ENCODE measurements at places on chromosomes 7 and 10.

- DNase-seq: no peak
Observed at GRCh38 chr7:19957664-19958063, 184.2 kb upstream of the TMEM196 start.

- no peak for DNase-seq
Observed at GRCh38 chr7:101563943-101564777, 64.9 kb downstream of the MYL10 start.

DNA sequence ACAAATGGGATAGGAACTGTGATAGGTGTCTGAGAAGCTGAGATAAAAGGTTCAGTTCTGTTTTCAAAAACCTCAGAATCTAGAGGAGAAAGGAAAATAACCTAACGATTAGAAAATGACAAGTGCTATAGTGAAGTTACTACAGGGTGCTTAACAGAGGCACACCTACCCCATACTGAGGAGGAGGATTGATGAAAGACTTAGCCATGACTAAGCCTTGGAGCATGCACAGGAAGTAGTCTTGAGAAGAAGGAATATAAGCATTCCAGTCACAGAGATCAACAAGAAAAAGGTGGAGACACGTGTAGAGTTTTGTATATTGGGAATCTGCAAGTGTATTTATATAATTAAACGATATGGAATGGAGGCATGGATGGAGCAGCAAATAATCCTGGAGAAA lies 1225.5 kb upstream of the CELF2 start:
- no peak for DNase-seq

DNA sequence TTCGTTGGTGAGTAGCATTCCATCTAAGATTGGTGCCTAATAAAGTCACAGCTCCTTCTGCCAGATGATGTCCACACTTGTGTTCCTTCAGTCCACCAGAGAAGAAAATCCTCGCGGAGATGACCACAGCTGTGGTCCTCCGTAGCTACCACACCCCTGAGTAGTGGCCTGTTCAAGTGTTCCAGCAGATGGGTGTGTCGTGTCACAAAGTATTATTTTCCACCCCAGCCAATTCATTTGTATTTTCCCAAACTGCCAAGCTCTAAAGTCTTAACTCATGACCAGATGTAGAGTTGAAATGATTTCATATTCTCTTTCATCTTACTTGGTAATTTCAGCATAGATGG lies 251.3 kb upstream of the TCF7L2 start:
- DNase-seq: no peak

DNA sequence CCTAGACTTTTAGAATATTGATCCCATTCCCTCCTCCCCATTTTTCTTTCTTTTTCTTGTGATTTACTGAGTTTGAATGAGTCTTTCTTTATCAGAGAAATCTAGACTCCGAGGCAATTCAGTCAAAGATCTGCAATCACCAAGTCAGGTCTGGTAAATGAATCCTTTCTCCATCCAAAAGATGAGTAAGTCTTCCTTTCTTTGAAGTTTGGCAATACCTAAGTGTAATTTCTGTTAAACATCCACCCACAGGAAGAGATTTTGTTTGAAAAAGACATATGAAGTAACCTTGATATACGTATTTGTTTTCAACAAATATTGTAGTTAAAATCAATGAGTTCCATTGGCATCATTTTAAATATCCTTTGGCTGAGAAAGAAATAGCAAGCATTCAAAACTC lies 58.3 kb downstream of the SLC39A12 start:
- no peak for DNase-seq

DNA sequence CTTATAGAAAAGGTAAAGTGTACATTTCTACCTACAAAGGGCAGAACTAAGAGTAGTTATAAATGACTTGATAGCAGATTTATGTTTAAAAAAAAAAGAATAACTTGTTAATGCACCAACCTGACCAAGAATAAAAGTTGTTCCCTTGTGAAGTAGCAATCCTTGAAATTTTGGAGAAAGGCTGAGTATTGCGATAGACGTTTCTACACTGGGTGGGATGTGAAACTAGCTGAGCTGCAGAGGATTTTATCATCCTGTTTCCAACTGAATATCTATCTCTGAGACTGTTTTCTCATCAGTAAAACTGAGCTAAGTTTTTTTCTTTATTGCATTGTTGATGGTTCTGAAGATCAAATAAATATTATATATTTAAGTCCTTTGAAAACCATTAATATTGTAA lies 14.6 kb downstream of the MDFIC start:
- DNase-seq: no peak

DNA sequence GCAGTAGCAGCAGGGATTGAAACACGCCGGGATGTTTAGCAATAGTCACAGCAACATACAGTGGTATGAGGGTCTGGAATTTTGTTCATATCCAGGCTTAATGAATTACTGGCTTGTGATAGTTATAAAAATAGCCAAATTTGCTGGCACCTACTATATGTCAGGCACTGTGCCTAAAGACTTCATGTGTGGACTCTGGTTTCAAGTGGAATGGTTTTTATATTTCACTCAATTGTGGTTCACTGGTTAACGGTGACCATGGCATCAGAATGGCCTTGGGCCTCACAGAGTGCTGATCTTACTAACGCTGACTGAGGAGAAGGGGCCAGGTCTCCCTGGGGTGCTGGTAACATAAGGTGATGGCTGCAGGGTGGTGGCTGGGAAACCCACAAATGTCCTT lies 55.7 kb downstream of the CELF2 start:
- no peak for DNase-seq

DNA sequence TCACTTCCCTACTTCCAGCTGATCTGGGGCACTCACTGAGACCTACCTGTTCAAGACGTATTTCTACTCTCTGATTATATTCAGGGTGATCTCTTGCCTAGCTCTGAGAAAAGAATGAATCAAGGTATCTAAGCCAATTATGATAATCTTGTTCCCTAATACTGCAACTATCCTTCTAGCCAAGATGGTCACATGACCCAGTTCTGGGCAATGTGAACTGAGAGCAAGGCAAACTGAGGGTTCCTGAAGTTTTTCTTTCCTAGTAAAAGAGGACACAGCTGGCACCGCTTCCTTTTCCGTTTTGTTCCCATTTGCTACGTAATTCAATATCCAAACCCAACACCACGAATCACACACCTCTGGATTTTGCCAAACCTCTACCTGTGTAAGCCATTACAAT lies 5.9 kb upstream of the GPAM start:
- DNase-seq: no peak

DNA sequence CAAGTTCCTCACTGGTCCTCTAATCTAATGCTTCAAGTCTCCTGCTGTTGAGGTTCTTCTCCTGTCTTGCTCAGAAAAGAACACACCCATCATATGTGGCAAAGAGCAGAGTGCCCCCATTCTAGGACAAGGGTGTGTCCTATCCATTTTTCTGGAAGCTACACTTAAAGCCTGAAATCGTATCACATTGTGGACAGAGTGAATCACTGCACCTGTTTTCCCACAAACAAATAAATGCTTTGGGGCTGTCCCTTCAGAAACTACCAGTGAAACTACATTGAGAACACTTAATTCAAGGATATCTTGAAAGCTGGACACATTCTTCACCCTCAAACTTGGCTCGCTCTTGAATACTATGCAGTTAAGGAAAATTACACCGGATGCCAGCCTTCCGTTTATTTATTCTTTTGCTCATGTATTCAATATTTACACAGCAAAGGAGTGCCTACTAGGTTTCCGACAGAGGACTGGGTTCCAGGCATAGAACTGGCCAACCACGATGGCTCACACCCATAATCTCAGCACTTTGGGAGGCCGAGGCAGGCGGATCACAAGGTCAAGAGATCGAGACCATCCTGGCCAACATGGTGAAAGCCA lies 473.0 kb downstream of the GALNT17 start:
- DNase-seq: no peak

DNA sequence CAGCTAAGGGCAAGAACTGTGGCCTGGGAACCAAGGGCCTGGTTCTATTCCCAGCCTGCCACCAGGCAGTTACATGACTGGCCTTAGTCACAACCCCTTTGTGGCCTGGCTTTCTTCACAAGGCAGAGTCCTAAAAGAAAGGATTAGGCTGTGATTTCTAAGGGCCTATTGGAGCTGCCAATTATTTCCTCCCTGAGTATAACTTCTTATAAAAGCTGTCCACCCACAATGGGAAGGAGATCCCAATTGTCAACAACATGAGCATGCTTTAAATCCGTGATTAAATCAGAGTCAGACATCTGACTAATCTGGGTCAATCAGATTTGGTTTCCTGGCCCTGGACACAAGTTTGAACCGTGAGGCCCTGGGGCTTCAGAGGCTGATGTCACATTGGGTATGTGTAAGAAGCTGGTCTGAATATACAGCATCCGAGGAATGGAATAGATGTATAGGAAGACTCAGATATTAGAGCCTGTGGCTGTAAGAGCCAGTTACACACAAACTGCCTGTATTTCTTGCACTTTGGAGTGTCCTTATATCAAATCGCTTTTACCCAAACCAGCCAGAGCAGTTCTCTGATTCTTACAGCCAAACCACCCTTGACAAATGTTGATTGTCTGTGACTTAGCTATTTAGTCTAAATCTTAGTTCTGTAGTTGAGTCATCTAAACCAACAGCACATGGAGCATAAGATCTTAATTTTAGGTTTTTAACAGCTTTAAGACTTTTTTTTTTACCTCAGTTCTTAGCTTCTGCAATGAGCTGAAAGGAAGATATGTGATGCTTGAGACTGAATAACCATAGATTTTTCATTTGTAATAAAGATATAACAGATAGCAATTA lies 61.3 kb downstream of the ABCB4 start:
- DNase-seq: no peak

- no peak for DNase-seq
Observed at GRCh38 chr10:78959217-78959923, 109.4 kb upstream of the ZMIZ1 start.

GRCh38 chr7:103073989-103074518 lies 542 bp downstream of the FBXL13 start:
- no peak for DNase-seq

DNA sequence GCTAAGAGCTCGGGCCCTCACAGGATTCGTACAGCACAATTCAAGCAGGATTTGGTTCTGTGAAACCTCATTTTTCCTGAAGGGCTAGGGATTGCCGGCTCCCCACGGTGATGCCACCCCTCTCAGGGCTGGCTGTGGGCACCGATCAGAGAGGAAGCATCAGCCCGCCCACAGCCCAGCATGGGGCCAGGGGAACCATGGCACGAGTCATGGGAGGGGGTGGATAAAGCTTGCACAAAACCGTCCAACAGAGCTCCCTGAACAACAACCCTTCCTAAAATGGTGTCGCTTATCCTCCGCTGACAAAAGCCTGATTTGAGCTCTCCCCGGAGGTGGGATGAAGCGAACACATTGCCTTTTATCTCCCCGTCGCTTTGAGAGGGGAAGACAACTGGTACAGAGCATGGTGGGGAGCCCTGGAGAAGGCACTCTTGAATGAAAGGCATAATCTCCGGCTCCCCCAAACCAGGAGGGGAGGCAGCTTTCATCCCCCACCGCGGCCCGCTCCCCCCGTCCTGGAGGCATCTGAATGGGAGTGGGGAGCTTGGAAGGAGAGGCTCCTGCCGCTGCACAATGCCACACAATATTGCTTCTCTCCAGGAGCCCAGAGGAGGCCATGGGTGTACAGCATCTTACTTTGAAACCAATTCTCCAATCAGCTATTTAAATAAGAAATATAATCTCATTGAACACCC lies 144.0 kb downstream of the RPS24 start:
- no peak for DNase-seq

GRCh38 chr10:46223626-46224413 lies 63.0 kb upstream of the ANTXRL start:
- no peak for DNase-seq

DNA sequence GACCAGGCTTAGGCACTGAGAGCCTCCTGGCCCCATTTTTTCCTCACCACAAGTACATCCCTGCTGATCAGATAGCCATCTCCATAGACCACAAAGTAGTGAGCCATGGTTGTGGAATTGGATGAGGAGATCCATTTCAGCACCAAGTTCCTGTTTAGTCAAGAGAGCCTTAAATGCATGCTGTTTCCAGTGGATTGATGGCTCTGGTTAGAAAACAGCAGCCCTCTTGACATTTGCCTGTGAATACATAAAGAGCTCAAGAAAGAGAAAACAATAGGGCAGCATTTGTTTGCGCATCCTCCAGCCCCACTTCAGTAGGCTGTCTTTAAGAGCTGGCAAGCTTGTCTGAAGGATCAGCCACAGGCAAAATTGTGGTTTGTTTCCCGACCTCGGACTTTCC lies 251.2 kb downstream of the POU6F2 start:
- no peak for DNase-seq

DNA sequence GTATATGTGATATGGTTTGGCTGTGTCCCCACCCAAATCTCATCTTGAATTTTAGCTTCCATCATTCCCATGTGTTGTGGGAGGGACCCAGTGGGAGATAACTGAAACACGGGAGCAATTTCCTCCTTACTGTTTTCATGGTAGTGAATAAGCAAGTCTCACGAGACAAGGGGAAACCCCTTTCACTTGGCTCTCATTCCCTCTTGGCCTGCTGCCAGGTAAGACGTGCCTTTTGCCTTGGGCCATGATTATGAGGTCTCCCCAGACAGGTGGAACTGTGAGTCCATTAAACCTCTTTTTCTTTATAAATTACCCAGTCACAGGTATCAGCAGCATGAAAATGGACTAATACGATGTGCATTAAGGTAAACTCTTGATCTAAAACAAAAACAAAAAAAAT lies 357.1 kb upstream of the AOAH start:
- no peak for DNase-seq

- no peak for DNase-seq
Observed at GRCh38 chr10:78658645-78659597, 409.8 kb upstream of the ZMIZ1 start.

- no peak for DNase-seq
Observed at GRCh38 chr7:110835218-110835617, 255.7 kb upstream of the LRRN3 start.

- no peak for DNase-seq
Observed at GRCh38 chr7:95508780-95509179, 23.0 kb downstream of the ASB4 start.

- no peak for DNase-seq
Observed at GRCh38 chr10:11864727-11865126, 41.6 kb downstream of the PROSER2 start.

DNA sequence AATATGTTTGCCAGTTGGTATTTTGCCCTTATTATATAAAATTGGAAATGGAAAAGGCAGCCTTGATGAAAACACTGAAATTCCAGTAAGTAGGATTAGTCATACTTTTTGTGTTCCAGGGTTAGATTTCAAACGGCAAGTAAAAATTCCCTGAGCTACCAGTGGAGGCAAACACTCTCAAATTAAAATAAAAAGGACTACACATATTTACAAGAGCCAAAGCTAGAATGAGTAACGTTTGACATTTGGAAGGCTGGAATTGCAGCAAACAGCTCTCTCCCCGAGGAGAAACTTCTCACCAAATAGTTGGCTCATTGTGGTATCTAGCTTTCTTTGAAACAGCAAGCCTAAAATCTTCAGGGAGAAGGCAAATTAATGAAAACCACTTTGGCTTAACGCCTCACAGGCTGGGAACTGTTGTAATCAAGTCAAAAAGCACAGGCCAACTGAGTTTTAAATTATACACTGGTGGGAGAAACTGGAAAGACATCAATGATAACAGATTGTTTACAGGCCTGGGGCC lies 288.4 kb downstream of the SNX13 start:
- no peak for DNase-seq

- DNase-seq: no peak
Observed at GRCh38 chr7:37048674-37049073, 324.4 kb upstream of the AOAH start.

All from activated CD8-positive, alpha-beta memory T cell treated with anti-CD3 and anti-CD28 coated beads for 24 hours (primary cell).